ENCODE measurements at places on chromosomes 5 and 9.

- DNase-seq = no peak
Measured at GRCh38 chr5:64744914-64745313, 23.6 kb downstream of the SREK1IP1 start.

DNA sequence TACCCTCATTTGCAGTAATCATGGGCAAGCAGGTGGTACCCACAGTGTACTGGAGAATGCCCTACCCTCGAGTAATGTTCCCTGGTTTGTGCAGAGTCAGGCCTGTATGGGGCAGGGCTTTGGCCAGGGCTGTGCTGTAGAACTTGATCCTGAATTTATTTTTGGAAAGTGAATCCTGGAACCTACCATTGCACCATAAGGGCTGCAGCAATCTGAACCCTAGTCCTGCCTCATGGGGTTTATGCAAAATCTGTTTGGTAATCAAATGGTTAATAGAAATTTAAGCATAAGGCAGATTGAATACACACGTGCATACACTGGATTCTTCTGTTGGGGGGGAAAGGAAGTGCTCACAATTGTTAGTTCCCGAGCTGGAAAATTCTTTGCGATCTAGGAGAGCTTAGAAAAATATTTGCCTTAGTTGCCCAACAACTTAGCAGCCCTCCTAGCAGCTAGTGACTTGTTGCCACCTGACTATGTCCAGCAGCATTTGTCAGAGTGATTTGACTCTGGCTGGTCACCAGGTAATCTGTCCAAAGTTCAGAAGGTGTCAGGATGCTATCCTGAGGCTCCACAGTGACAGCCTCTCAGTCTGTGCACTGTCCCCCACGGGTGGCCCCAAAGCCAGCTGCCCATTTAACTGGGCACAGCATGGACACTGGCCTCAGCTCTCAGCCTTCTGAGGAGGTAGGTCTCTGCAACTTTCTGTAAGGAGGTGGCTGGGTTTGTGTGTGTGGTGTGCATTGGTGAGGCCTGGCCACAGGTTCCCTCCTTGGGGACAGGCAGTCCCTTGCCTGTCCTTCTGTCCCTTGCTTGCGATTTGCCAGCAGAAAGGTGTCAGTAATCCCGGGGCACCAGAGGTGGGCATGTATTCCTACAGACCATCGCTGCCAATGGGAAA is 8.3 kb downstream of the MVB12B start:
- no peak for DNase-seq

- DNase-seq = no peak
Measured at GRCh38 chr5:145787507-145787906, 47.6 kb downstream of the PRELID2 start.

DNA sequence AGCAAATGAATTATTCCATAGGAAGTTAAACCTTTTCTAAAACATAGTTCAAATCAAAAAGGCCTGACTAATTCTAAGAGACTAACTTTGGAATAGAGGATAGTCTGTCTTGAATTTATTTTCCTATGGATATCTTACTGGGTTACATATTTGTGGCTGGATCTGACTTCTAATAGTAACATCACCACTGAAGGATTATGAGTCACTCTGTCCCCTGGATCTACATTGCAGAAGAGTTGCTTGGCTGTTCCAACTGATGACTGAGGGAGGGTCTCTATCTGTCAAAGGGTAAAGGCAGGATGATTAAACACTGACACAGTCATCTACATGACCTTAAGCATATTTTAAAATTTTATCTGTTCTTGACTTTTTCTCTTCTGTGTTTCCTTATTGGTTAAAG is 119.6 kb upstream of the FST start:
- DNase-seq = no peak

DNA sequence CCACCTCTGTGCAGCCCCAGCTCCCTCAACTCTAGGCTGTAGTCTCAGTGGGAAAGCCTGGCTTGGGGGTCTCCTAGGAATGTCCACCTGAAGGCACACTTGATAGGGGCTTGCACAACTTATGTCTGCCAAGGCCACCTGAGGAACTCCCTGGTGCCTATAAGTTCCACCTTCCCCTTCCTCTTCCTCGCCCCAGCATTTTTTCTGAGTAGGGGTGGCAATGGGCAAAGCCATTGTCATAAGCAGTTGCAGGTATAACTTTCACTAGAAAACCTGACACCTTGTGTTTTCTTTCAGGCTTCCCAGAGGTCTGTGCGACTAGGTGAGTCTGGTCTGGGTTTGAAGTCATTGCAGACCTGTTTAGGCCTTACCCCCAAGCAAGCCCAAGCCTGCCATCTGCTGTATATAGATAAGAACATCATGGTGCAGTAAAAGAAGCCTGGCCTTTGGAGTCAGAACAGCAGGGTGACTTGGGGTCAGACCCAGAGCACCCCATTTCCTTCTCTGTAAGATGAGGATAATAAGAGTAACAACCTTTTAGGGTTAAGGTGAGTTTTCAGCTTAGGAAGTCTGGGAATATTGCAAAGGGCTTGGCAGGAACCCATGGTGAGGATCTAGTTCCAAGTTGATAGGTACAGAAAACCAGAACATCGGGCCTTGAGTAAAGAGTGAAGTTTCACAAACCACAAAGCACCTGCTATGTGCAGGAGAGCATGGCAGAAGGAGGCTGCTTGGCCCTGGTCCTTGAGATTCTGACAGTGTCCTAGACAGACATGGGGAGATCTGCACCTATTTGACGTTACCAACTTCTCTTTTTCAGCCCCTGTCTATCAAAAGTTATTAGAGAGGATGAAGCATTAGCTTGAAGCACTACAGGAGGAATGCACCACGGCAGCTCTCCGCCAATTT is 33.8 kb downstream of the TGFBI start:
- DNase-seq = no peak

- no peak for DNase-seq
Measured at GRCh38 chr5:72407541-72407940, 87.4 kb downstream of the PTCD2 start.

DNA sequence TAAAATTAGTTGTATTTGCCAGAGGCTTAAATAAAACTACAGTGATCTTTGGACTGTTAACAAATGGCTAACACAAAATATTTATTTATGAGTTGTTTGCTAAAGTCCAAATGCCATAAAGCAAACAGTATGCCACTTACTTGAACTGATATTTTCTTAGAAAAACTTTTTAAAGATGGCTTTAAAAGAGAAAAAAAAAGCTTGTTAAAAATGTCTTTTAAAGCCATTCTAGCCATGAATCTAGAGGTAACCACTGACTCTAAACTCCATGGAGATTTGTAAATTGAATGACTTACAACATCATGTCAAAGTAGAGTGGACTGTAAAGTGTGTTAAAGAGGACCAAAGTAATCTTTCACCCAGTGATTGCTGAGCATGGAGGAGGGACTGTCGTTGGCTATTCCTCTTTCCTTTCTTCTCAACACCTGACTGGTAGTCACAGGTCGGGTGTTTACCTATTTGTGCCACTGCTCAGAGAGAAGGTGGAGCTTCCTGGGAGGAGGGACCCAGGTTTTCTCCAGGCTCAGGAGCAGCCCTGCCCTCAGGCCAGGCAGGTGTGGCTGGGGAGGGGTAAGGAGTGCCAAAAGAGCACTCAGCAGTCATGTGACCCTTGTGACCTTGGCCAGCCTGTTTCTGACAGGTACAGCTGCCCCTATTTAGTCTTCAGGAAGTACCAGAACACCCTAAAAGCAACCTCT is 69.1 kb upstream of the TJP2 start:
- no peak for DNase-seq

GRCh38 chr5:180670586-180671359 is 21.4 kb upstream of the FLT4 start:
- no peak for DNase-seq

GRCh38 chr9:80932947-80933780 is 756.2 kb downstream of the TLE1 start:
- DNase-seq = no peak

DNA sequence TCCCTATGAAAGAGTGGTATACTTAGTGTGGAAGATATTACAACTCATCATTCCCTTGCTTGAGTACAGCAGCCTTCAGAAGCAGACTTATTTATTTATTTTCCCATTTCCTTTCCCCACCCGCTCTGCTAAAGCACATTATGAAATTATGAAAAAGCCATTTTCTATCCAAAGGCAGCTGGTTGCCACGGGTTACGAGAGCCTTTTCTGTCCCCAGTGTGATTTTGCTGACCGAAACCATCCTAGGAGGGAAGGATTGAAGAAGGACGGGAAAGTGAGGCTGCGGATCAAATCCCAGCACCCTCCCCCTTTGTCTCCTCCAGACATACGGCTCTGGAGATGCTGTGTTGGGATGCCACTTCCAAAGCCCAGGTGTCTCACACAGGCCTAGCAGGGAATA is 246.9 kb downstream of the TLR4 start:
- no peak for DNase-seq
